ENCODE measurements at places on chromosomes 1 and 21. TPM values are rescaled to one million over a fixed set of nuclear protein-coding genes. Genes with fewer than 3 reads are reported as not detected.

Gene GPR3
- total RNA-seq, result 1.9 TPM

Gene CCDC28B
- total RNA-seq, result 21.5 TPM

Gene TMEM81
- total RNA-seq, result 0.26 TPM

Gene RNU1-4
- total RNA-seq, result under 0.01 TPM

Gene ANKRD45
- 10.2 TPM for total RNA-seq

Gene NUP210L
- total RNA-seq, result 0.21 TPM

Gene TRIM17
- total RNA-seq, result not detected

Gene GBP5
- 1.6 TPM for total RNA-seq

Gene TMEM35B
- 35.6 TPM for total RNA-seq

Gene ANP32E
- total RNA-seq, result 28.5 TPM

- H3K4me3 ChIP-seq, result no peak overlapping the region
- no peaks in the 10 kb centered on the region for H3K36me3 ChIP-seq
- peak; percentile 21 for DNase-seq
- H3K4me1 ChIP-seq, result no peaks in the 10 kb centered on the region
These were observed 52.5 kb upstream of the ZNF648 start for GRCh38 chr1:182113879-182114626.

DNA sequence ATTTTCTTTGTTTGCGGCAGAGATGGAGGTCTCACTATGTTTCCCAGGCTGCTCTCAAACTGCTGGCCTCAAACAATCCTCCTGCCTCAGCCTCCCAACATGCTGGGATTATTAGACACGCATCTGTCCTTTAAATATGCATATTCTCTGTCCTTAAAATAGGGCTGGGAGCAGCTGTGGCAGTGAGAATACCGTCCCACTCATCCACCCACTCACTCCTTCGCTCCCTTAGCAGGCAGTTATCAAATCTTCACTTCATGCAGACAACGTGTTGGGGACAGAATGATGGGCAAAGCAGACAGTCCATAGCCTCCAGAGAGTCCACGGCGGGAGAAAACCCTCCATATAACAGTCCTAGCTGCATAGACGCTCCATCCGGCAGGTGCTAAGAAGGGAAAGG is 179.4 kb downstream of the ZBTB18 start:
- DNase-seq, result no peak
- H3K4me1 ChIP-seq, result no peaks in the 10 kb centered on the region
- H3K27ac ChIP-seq, result no peak overlapping the region
- H3K4me3 ChIP-seq, result no peak overlapping the region
- H3K36me3 ChIP-seq, result no peaks in the 10 kb centered on the region

- no peaks in the 10 kb centered on the region for H3K36me3 ChIP-seq
- H3K4me1 ChIP-seq, result no peaks in the 10 kb centered on the region
- no peak for DNase-seq
- no peak overlapping the region for H3K4me3 ChIP-seq
These were observed 99.3 kb downstream of the CEP350 start for GRCh38 chr1:180053594-180054567.

DNA sequence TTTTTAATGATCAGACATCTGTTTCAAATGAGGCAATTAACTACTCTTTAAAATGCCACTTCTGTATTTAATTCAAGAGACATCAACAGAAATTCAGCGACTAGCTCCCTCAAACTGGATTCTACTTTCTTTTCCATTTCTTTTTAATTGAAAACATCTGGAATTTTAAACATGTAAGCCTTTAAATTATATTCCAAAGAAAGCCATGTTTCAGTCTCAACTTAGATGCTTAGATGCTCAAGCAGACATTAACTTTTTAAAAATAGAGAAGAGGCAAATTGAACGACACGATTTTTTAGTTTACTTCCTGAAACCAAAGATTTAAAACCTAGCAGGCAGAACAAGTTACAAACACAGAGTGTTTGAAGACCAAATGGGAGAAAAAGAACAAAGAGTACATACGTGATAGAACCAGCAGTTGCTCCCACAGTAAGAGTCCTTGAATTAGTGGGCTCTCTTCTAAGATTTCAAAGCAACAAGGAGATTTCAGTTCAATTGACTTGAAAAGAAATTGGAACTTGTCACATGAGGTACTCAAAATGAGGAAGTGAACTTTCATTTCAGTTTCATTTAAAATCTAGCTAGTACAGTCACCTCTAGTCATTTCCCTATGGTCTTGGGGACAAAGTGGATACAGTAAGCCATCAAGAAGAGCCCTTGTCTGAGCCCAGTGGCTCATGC is at the start of gene CTSS:
TSS of gene CTSS (minus strand) at position 483 of the 681 bp plus-strand sequence. CDS start 1,015 bp downstream, outside the sequence.
- no peak for DNase-seq
- H3K27ac ChIP-seq, result peak within 1 kb of the TSS; percentile 40
- H3K36me3 ChIP-seq, result no peaks in the 10 kb centered on the region
- H3K27me3 ChIP-seq, result no peaks in the 10 kb centered on the region

GRCh38 chr1:2539312-2539907 is 9.3 kb upstream of the HES5 start:
- peaks cover 5% of the 10 kb centered on the region for H3K4me1 ChIP-seq
- H3K27me3 ChIP-seq, result no peaks in the 10 kb centered on the region
- no peak overlapping the region for H3K27ac ChIP-seq
- H3K4me3 ChIP-seq, result no peak overlapping the region
- H3K36me3 ChIP-seq, result no peaks in the 10 kb centered on the region

- H3K4me1 ChIP-seq, result no peaks in the 10 kb centered on the region
- no peaks in the 10 kb centered on the region for H3K36me3 ChIP-seq
- H3K27ac ChIP-seq, result no peak overlapping the region
- no peak for DNase-seq
- H3K27me3 ChIP-seq, result no peaks in the 10 kb centered on the region
- no peak overlapping the region for H3K4me3 ChIP-seq
These were observed 25.2 kb upstream of the EXO1 start for GRCh38 chr1:241822846-241823245.

- no peaks in the 10 kb centered on the region for H3K4me1 ChIP-seq
- no peaks in the 10 kb centered on the region for H3K36me3 ChIP-seq
These were observed 20.7 kb upstream of the LRRC8D start for GRCh38 chr1:89800022-89800655.

GRCh38 chr1:178066908-178067614 is 26.8 kb upstream of the RASAL2 start:
- no peaks in the 10 kb centered on the region for H3K27me3 ChIP-seq
- no peak overlapping the region for H3K4me3 ChIP-seq
- no peaks in the 10 kb centered on the region for H3K4me1 ChIP-seq
- DNase-seq, result no peak
- H3K36me3 ChIP-seq, result no peaks in the 10 kb centered on the region
- no peak overlapping the region for H3K27ac ChIP-seq

GRCh38 chr1:18320051-18320450 is 160.7 kb upstream of the KLHDC7A start:
- no peaks in the 10 kb centered on the region for H3K27me3 ChIP-seq
- H3K4me3 ChIP-seq, result no peak overlapping the region
- H3K36me3 ChIP-seq, result no peaks in the 10 kb centered on the region
- H3K27ac ChIP-seq, result no peak overlapping the region
- DNase-seq, result no peak

DNA sequence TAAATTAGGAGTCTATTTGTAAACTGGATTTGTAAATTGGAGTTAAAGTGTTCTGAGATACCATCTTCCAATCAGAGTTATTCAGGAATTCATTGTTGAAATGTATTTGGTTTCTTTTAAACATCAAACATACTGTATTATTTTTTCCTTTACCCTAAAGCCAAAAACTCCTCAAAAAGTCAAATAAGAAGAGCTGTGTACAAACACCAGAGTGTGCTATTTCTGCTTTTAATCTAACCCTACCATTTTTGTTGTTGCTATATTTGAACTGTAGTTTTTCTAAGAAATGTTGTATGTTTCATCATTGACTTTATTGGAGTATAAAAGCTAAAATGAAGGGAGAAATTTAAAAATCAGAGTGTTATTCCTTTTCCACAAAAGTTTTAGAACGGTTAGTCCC is 35.8 kb downstream of the SLC30A7 start:
- H3K4me1 ChIP-seq, result no peaks in the 10 kb centered on the region
- no peaks in the 10 kb centered on the region for H3K36me3 ChIP-seq
- DNase-seq, result no peak
- no peak overlapping the region for H3K4me3 ChIP-seq

GRCh38 chr1:18635891-18636595 is 5.4 kb downstream of the PAX7 start:
- no peak overlapping the region for H3K4me3 ChIP-seq
- H3K4me1 ChIP-seq, result peaks cover 1% of the 10 kb centered on the region
- no peak overlapping the region for H3K27ac ChIP-seq
- no peaks in the 10 kb centered on the region for H3K36me3 ChIP-seq
- peaks cover 94% of the 10 kb centered on the region for H3K27me3 ChIP-seq

DNA sequence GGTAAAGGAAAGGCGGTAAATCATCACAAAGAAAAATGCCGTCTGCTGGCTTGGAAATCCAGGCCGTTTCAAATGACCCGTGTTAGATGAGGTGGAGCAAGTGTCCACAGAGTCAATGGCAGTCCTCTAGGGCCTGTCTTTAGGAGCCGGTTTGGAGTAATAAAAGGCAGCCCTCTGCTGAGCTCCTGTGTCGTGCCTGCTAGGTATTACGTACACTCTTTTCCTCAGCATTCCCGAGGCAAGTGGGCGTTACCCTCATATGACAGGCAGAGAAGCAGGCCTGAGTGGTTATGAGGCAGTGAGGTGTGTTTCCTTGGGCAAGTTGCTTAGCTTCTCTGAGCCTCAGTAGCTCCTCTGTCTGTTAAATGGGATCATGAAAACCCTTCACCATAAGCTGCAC is 7.7 kb downstream of the NENF start:
- no peak overlapping the region for H3K27ac ChIP-seq
- H3K4me3 ChIP-seq, result no peak overlapping the region
- H3K27me3 ChIP-seq, result no peaks in the 10 kb centered on the region
- no peaks in the 10 kb centered on the region for H3K36me3 ChIP-seq
- H3K4me1 ChIP-seq, result no peaks in the 10 kb centered on the region

DNA sequence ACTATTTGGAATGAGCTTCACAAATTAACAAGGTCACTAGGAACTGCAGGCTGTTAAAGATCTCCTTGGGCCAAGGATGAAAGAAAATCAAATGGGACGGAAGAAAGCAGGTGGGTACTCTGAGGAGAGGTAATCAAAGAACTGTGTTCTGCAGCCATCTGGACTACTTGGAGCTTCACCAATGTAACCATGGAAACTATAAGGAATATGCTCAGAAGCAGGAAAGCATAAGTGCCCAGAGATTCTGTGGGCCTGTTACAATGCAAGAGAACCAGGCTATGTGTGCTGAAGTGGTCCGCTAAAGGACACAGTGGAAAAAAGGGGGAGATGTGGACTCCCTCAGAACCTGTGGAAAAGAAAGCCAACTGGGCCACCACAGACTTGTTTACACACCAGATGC is 238.5 kb downstream of the PTGER3 start:
- no peaks in the 10 kb centered on the region for H3K36me3 ChIP-seq
- DNase-seq, result no peak
- no peak overlapping the region for H3K4me3 ChIP-seq
- H3K4me1 ChIP-seq, result no peaks in the 10 kb centered on the region
- H3K27me3 ChIP-seq, result no peaks in the 10 kb centered on the region
- H3K27ac ChIP-seq, result no peak overlapping the region

- no peak overlapping the region for H3K4me3 ChIP-seq
- H3K27ac ChIP-seq, result no peak overlapping the region
These were observed 155.0 kb upstream of the EDN2 start for GRCh38 chr1:41639332-41639936.

DNA sequence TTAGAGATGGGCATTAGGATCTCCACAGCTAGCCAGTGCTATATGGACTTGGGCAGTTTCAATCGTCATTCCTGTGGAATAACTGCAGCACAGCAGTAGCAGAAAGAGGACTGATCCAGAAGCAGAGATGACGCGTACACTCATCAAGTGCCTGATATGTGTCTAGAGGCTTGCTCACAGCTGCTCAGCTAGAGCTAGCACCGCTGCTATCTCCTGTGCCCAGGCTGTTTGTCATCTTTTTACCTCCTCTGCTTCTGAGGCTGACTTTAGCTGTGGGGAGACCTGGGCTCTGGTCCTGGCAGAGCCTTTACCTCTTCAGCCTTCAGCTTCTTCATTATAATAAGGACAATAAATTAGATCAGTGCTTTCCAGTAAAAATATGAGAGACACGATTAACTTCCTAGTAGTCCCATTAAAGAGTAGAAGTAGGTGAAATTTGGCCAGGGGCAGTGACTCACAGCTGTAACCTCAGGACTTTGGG is 5.3 kb downstream of the TENT5C start:
- H3K4me3 ChIP-seq, result no peak overlapping the region
- peak; percentile 10 for DNase-seq
- no peaks in the 10 kb centered on the region for H3K27me3 ChIP-seq
- H3K36me3 ChIP-seq, result no peaks in the 10 kb centered on the region

All from uterus (tissue), 4 donors.